ENCODE measurements at places on chromosomes 11 and 22. TPM values are rescaled to one million over a fixed set of nuclear protein-coding genes. Genes with fewer than 3 reads are reported as not detected.

MMP27 gene
- total RNA-seq: not detected

PVALB gene
- not detected for total RNA-seq

GRCh38 chr11:36216061-36216615, 73.1 kb downstream of the COMMD9 start:
- no peak overlapping the region for H3K27ac ChIP-seq
- H3K36me3 ChIP-seq: peaks cover 4% of the 10 kb centered on the region
- no peaks in the 10 kb centered on the region for H3K27me3 ChIP-seq
- H3K4me3 ChIP-seq: no peak overlapping the region
- no peak for DNase-seq

DNA sequence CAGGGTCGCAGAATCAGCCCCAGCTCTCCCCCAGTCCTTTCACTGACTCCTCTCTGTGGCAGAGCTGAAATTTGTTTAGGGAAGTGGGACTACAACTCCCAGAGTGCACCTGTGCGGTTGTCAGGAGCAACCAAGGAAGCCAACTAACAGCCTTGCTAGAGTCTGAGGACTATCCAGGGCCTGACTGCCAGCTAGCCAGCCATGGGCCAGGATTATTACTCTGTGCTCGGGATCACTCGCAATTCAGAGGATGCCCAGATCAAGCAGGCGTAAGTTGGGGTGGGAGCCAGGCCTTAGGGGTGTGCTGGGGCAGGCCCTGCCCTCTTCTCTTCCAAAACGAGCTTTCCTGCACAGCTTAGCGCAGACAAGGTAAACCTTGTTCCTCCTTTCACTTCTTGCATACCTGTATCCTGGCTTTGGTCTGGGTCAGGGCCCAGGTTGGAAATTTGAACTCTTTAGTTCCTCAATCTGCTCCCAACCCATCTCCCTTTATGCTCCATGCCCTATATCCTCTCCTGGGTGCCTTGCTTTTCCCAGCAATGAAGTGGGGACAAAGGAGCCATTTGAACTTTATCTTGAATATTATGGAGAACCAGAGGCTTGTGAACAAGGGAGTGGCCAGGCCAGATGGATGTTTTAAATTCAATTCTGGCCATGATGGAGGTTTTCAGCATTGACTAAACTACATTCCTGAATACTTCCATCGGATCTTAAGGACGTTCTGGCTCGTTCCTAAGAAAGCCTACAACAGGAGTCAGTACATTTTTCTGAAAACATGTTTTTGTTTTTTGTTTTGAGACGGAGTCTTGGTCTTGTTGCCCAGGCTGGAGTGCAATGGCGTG, at the start of gene DNAJB13:
Gene DNAJB13 (plus strand): TSS at position 158 of the 842 bp plus-strand sequence. CDS start 44 bp downstream, at position 202.
- peaks cover 3% of the 10 kb centered on the region for H3K4me1 ChIP-seq
- DNase-seq: no peak
- H3K36me3 ChIP-seq: peaks cover 1% of the 10 kb centered on the region
- H3K4me3 ChIP-seq: no peak within 1 kb of the TSS

DNA sequence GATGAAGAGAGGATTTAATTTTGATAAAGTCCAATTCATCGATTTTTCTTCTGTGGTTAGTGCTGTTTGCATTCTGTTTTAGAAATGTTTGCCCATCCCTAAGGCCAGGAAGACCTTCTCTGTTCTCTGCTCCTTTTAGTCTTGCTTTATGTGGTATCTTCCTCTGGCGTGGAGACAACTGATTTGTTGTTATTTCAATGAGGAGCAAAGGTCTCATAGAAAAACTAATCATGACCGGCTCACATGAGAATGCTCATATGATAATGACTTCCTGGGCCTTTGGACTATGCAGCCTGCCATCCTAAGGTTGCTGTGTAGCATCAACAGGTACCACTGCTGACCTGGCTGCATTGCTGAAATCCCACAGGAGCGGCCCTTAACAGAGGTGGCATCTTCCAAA, 19.8 kb downstream of the SCGB1A1 start:
- H3K27me3 ChIP-seq: no peaks in the 10 kb centered on the region
- H3K36me3 ChIP-seq: no peaks in the 10 kb centered on the region
- peaks cover 23% of the 10 kb centered on the region for H3K4me1 ChIP-seq
- DNase-seq: no peak

GRCh38 chr22:44193535-44193891, 12.8 kb downstream of the PARVG start:
- H3K27ac ChIP-seq: no peak overlapping the region
- H3K4me3 ChIP-seq: no peak overlapping the region
- no peaks in the 10 kb centered on the region for H3K4me1 ChIP-seq
- DNase-seq: no peak
- H3K36me3 ChIP-seq: no peaks in the 10 kb centered on the region

BAIAP2L2 gene
- total RNA-seq: 0.21 TPM

PHETA2 gene
- total RNA-seq: 2.2 TPM

SLC22A6 gene
- not detected for total RNA-seq

DNA sequence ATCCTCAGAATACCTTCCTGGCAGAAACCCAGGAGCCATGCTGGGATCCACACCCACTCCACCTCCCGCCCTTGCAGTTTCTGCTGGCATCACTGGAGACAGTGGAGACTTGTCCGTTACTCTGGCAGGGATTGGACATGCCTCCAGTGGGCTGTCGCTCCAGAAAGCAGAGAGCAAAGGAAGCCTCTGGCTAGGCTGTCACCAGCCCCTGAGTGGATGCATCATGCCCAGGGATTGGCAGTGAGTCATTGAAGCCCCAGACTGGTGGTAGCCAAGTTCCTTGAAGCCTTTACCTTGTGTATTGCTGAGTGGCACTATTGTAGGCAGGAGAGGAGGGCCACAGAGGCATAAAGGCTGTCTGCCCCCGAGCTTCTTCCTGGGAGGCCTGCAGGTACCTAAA, 34.8 kb upstream of the E2F8 start:
- H3K36me3 ChIP-seq: peaks cover 6% of the 10 kb centered on the region
- DNase-seq: no peak
- no peaks in the 10 kb centered on the region for H3K4me1 ChIP-seq
- peaks cover 35% of the 10 kb centered on the region for H3K27me3 ChIP-seq
- no peak overlapping the region for H3K27ac ChIP-seq

- H3K27ac ChIP-seq: no peak overlapping the region
- H3K4me3 ChIP-seq: no peak overlapping the region
- H3K27me3 ChIP-seq: peaks cover 56% of the 10 kb centered on the region
- DNase-seq: no peak
- H3K4me1 ChIP-seq: no peaks in the 10 kb centered on the region
These were observed 29.9 kb downstream of the MPPED1 start for GRCh38 chr22:43441751-43442150.

DNA sequence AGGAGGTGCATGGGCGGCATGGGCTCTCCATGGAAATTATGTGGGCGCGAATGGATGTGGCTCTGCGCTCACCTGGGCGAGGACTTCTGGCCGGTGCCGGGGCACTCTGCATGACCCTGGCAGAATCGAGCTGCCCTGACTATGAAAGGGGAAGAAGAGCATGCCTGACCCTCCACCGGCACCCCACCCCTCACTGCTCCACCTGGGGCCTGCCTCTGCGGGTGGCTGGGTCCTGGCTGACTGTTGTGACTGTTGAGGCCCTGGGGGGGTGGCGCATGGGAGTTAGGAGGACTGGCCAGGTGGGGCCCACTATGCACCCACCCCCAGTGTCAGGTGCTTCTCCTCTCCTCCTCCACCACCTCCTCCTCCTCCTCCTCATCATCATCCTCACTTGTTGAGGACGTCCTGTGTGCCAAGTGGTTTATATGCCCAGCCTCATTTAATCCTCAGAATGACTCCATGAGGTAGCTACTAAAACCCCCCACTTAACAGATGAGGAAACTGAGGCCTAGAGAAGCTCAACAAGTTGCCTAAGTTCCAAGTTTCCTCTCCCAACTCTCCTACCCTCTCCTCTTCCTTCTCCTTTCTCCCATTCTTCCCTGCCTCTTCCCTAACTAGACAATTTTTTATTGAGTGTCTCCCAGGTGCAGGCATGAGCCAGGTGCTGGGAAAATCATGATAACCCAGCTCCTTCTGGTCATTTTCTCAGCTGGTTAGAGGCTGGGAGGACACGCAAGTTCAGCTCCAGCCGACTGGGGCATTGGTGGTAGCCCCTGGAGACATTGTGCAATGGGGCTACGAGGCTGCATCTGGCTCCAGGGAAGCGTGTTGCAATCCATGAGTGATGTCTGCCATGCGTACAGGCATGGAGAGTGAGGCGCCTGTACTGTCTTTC, 2.3 kb downstream of the MYEOV start:
- DNase-seq: no peak
- no peaks in the 10 kb centered on the region for H3K36me3 ChIP-seq
- H3K27me3 ChIP-seq: no peaks in the 10 kb centered on the region
- H3K4me3 ChIP-seq: no peak overlapping the region
- peaks cover 54% of the 10 kb centered on the region for H3K4me1 ChIP-seq

KCNK7 gene
- total RNA-seq: not detected

GRCh38 chr22:29073618-29074275, 912 bp downstream of the KREMEN1 start:
- DNase-seq: no peak
- H3K27ac ChIP-seq: no peak overlapping the region
- no peaks in the 10 kb centered on the region for H3K36me3 ChIP-seq
- H3K4me1 ChIP-seq: peaks cover 15% of the 10 kb centered on the region
- H3K4me3 ChIP-seq: peak overlapping the region; percentile 65

DNA sequence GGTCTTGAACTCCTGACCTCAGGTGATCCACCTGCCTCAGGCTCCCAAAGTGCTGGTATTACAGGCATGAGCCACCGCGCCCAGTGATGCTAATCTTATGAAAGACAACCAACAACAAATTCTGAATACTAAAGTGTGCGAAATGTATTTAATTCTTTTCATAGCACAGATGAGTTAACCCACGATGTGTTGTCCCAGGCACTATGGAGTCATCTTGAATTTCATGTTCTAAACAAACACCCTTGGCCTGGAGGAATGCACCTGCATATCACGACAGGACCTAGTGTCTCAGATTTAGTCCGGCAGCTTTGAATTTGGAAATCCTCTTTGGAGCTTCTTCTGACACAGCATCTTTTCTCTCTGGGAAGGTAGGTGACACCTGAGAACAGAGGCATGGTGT, 16.2 kb upstream of the VPREB1 start:
- peaks cover 18% of the 10 kb centered on the region for H3K27me3 ChIP-seq
- no peak overlapping the region for H3K27ac ChIP-seq
- DNase-seq: no peak
- H3K36me3 ChIP-seq: no peaks in the 10 kb centered on the region
- no peak overlapping the region for H3K4me3 ChIP-seq
- H3K4me1 ChIP-seq: no peaks in the 10 kb centered on the region

NARS2 gene
- total RNA-seq: 13.6 TPM

TST gene
- 25.3 TPM for total RNA-seq

DNA sequence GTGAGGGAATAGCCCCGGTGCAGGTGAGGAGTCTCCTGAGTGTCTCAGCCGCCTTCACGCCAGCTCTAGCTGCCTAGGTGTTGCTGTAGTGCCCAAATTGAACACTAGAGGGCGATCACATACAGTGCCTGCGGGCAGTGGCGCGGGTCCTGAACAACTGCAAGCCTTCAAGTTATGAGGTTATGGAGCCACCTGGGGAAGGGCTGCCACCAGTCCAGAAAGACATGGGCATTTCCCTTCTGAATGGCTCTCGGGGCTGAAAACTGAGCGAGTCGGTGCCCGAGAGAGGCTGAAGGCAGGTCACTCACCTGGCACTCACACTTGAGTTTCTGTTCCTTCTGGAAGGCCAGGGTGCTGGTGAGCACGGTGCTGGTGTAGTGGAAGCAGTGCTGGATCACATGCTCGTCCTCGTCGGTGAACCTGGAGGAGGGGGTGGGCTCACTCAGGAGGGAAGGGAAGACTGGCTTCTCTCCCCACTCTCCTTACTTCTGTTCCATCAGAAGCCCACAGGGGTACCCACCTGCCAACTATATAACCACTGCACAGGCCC, 88.4 kb downstream of the PDE2A start:
- peaks cover 19% of the 10 kb centered on the region for H3K4me1 ChIP-seq
- H3K27me3 ChIP-seq: peaks cover 77% of the 10 kb centered on the region
- peaks cover 3% of the 10 kb centered on the region for H3K36me3 ChIP-seq
- peak; percentile 43 for DNase-seq
- H3K4me3 ChIP-seq: no peak overlapping the region

DNA sequence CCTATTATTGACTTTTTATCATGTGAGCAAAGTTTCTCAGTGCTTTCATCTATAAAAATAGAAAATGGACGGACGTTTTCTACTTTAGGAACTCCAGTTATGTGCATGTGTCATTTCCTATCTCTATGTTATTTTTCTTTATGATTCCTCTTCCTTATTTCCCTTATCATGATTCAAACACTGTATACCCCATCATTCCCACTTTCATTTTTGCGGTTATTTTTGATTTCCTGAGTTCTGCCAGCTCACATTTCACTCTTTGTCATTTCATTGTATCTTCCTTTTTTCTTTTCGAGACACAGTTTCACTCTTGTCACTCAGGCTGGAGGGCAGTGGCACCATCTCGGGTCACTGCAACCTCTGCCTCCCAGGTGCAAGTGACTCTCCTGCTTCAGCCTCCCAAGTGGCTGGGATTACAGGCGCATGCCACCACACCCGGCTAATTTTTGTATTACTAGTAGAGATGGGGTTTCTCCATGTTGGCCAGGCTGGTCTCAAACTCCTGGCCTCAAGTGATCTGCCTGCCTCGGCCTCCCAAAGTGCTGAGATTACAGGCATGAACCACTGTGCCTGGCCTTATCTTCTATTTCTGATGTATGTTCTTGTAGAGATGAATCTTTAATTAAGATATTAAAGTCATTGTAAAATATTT, 21.5 kb downstream of the C11orf58 start:
- peaks cover 17% of the 10 kb centered on the region for H3K36me3 ChIP-seq
- peak overlapping the region; percentile 83 for H3K27ac ChIP-seq
- no peaks in the 10 kb centered on the region for H3K27me3 ChIP-seq
- DNase-seq: no peak
- H3K4me3 ChIP-seq: peak overlapping the region; percentile 21

OR8G5 gene
- total RNA-seq: not detected

NPAS4 gene
- 1.2 TPM for total RNA-seq

GRCh38 chr11:72014761-72015320, 16.1 kb downstream of the IL18BP start:
- DNase-seq: no peak
- peaks cover 8% of the 10 kb centered on the region for H3K4me1 ChIP-seq
- H3K4me3 ChIP-seq: no peak overlapping the region
- no peaks in the 10 kb centered on the region for H3K27me3 ChIP-seq
- H3K36me3 ChIP-seq: peaks cover 57% of the 10 kb centered on the region

DNA sequence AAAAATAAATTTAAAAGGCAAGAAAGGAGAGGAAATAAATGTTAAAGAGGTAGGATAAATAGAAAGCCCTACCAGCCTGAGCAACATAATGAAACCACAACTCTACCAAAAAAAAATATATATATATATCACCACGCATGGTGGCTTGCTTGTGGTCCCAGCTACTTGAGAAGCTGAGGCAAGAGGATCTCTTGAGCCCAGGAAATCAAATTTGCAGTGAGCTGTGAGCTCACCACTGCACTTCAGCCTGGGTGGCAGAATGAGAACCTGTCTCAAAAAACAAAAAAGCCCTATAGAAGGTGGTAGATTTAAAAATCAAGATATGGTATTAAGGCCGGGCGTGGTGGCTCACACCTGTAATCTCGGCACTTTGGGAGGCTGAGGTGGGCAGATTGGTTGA, 10.5 kb downstream of the NUCB2 start:
- no peaks in the 10 kb centered on the region for H3K27me3 ChIP-seq
- H3K4me3 ChIP-seq: no peak overlapping the region
- no peak for DNase-seq
- H3K4me1 ChIP-seq: no peaks in the 10 kb centered on the region
- H3K27ac ChIP-seq: no peak overlapping the region

Data from chondrocyte (in vitro differentiated cells).